ENCODE measurements at places on chromosomes 16 and 17. TPM values are rescaled to one million over a fixed set of nuclear protein-coding genes. Genes with fewer than 3 reads are reported as not detected.

FOXJ1 gene
- not detected for polyA plus RNA-seq

UTS2R gene
- not detected for polyA plus RNA-seq

GRCh38 chr17:5097101-5097834 lies 14.4 kb downstream of the ZNF232 start:
- no peak for DNase-seq

SLC13A2 gene
- polyA plus RNA-seq: not detected

DNA sequence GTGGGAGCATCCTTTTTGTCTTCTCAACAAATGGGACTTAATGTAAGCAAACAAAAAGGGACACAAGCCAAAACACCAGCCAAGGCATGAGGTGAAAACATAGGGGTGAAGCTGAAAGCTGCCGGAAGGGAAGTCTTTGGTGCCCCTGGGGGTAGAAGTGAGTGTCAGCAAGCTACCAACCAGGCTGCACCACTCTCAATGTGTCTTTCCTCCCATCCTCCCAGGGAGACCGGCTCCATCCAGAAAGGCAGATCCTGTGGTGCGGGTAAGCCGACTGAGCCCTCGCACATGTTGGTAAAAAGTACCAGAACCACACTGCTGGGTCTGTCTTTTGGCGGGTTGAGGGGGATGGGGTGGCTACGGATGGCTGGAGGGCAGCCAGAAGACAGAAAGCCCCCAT lies 52.0 kb upstream of the SREBF1 start:
- DNase-seq: no peak

DNA sequence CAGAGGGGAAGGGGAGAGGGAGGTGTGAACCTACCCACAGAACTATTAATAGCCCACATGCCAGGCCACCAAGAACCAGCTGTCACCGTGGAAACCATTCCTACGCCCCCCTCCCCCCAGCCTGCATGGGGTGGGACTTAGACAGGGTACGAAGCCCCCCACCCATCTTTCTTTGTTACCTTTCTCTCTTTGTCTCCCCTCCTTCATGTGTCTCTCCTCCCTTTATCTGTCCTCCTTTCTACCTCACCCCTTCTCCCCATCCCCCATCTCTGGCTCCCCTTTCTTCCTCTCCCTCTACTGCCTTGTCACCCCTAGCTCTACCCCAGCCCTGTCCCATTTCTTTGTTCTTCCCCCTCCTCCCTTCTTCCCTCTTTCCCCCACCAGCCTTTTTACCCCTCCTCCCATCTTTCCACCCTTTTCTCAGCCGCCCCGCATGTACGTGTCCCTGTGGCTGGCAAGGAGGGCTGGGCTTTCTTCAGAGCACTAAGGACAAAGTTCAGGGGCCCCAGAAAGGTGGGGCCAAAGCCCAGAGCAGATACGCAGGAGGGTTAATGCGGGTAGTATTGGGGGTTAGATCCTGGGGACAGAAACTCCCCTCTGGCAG lies 8.0 kb downstream of the THRA start:
- DNase-seq: no peak

DNA sequence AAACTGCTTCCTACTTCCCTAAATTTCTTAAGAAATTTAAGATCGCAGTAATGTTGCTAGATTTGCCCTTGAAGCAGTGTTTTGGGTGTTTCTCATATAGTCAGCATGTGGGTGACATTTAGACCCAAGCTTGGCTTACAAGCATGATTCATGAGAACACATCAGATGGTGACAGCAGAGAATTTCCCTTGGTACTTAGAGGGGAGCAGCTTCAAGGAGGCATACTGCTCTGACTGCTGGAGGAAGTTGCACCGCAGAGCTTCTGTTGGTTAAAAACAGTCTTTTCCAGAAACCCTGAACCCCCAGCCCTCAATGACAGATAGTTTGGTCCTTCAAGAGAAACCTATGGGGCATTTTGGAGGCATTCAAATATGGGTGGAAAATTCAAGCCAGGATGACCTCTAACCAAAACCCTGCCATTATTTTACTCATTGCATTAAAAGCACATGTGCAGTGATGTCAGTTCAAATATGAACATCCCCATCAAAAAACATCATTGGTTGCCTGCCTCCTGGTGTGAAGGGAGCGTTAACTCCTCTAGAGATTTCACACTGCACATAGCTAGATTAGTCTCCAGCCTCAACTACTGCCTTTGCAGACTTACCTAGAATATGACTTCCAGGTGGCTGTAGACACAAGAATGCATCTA lies 201.5 kb upstream of the CACNG5 start:
- peak; percentile 58 for DNase-seq

Data from fibroblast of lung (primary cell).